ENCODE measurements at places on chromosomes 4 and X.

- DNase-seq, result peak; percentile 23
Measured at GRCh38 chrX:37825215-37825842, 22.0 kb downstream of the DYNLT3 start.

GRCh38 chr4:82787342-82787741 lies 11.3 kb downstream of the SCD5 start:
- no peak for DNase-seq

DNA sequence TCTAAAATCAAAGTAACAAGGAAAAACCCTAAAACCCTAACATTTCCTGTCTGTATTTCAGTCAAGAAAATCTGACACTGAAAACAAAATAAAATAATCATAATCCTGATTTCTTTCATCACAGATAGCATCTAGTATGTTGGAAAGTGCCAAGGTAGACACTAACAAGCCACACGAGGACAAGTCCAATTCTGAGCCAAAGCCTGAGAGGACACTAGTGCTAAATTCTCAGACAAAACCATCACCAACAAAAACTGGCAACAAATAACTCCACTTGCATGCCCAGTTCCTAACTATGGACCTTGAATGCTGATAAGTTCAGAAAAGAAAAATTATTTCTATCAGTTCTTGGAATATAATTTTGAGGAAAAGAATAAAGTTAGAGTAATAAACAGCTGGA lies 113.7 kb downstream of the MANBA start:
- DNase-seq, result no peak

DNA sequence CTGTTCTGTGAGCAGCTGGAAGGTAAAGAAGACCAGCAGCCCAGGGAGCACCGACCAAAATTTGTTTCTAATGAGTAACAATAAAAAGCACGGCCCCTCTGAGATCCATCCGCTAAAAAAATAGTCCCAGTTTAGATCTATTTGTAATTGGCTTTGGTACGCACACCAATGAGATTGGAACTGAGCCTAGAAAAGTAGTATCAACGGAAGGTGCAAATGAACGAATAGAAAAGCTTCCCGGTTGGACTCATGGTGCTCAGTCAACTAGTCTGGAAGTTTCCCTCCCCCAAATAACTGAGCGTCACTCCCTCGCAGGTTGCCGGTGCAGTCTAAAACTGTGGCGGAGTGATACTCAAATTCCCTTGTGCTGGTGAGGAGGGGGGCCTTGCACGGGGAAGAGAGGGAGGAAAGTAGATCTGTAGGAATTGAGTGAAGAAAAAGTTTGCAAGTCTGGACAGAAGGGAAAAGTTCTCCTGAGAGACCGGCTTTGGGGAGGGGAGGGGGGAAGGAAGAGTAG lies at the start of gene COL4A5:
Gene COL4A5 (plus strand): TSS at position 413 of the 517 bp plus-strand sequence. CDS start 288 bp downstream, outside the sequence.
- DNase-seq, result peak; percentile 0

DNA sequence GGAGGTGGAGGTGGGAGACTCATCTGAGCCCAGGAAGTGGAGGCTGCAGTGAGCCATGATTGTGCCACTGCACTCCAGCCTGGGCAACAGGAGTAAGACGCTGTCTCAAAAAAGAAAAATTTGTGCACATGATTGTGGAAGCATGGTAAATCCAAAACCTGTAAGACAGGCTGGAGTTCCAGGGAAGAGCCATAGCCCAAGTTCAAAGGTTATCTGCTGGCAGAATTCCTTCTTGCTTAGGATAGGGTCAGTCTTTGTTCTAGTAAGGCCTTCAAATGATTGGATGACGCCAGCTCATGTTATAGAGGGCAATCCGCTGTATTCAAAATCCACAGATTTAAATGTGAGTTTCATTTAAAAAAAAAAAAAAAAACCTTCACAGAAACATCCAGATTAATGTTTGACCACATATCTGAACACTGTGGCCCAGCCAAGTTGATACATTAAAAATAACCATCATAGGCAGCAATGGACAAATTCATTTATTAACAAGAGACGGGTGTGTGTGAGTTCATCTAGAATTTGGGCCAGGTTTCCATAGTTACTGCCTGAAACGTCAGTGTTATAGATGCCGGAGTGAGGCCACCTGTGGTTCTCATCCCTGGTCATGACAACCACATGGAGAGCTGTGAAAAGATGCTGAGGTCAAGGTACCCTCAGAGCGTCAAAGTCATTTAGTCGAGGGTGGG lies 35.2 kb upstream of the SLC2A9 start:
- DNase-seq, result no peak

GRCh38 chr4:10253765-10254164 lies 137.2 kb upstream of the WDR1 start:
- no peak for DNase-seq

DNA sequence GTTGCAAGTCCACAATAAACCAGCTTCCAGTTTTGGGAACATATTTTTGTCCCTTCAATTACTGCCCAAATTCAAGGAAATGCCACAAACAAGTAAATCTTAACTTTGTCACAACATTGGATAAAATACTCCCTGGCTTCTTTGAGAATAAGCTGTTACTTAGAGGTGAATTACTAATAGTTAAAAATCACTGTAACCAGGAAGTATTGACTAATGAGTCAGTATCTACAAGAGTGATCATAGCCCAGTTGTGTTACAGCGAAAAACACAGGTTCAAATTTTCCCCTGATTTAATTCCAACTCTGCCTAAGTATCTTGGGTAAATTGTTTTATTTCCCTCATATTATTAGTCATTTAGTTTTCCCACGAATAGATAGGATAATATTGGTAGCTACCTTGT lies 291.2 kb upstream of the PPARGC1A start:
- no peak for DNase-seq

- no peak for DNase-seq
Measured at GRCh38 chr4:76950956-76951671, 1.6 kb downstream of the SEPTIN11 start.

- no peak for DNase-seq
Measured at GRCh38 chr4:103405415-103405814, 207.3 kb upstream of the CENPE start.

GRCh38 chr4:153227469-153228075 lies 23.3 kb downstream of the TRIM2 start:
- no peak for DNase-seq

GRCh38 chrX:41457613-41458192 lies 10.6 kb downstream of the NYX start:
- no peak for DNase-seq

DNA sequence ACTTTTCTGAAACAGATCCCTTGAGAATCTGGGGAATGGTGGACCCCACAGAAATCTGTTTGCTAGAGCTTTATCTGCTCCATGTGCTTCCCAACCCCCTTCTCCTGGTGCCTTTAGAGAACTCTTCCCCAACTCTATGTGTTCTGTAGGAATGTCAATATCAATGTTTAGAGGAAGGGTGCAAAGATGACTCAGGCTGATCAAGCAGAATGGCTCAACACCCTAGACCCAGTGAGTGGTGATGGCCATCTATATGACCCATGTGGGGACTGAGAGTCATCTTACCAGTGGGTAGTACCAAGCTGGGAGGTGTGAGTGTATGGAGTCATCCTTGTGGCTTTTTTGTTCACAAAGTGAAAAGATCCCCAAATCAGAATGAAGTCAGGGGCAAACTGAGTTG lies 143.5 kb downstream of the RAB28 start:
- DNase-seq, result no peak

- no peak for DNase-seq
Measured at GRCh38 chr4:68167706-68168105, 38.0 kb upstream of the TMPRSS11F start.

GRCh38 chr4:109302361-109303139 lies at the start of gene COL25A1:
COL25A1 (minus strand) TSS chr4:109302658.
- peak; percentile 28 for DNase-seq

DNA sequence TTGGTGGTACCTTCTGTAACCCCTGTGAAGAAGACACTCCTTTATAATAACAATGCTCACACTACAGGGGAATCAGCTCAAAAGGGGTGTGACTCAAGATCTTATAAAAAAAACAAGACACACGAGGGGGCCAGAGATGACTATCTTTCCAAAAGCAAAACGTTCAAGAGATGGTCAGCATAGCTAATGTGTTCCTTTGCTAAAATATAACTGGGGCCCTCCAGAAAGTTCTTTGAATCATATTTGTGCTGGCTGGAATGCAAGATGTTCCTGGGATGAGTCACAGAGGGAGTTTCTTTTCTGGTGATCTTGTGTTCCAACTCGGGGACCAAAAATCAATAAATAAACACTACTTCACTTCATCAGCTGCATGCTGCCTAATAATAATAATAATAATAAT lies 46.5 kb downstream of the RAI2 start:
- DNase-seq, result no peak

DNA sequence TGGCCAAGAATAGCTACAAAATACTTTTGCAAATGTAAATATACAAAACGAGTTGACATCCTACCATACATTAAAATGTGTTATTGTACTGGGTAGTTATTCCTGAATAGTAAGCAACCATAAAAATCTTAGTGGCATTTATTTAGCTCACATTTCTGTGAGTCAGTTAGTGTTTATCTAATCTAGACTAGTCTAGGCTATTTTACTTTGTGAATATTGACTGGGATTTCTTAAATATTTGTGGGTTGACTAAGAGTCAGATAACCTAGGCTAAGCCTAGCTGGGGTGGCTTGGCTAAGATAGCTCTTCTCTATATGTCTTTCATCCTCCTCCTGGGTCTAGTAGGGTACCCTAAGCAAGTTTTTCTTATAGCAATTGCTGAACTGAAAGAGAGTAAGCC lies 543.8 kb upstream of the DIAPH2 start:
- no peak for DNase-seq

- DNase-seq, result no peak
Measured at GRCh38 chrX:103309860-103310554, 783 bp downstream of the BEX2 start.

GRCh38 chr4:100366213-100366612 lies 151.6 kb downstream of the EMCN start:
- no peak for DNase-seq

GRCh38 chr4:77820649-77821561 lies 1.7 kb upstream of the CNOT6L start:
- no peak for DNase-seq

- DNase-seq, result no peak
Measured at GRCh38 chr4:72430050-72430449, 139.0 kb downstream of the ADAMTS3 start.

DNA sequence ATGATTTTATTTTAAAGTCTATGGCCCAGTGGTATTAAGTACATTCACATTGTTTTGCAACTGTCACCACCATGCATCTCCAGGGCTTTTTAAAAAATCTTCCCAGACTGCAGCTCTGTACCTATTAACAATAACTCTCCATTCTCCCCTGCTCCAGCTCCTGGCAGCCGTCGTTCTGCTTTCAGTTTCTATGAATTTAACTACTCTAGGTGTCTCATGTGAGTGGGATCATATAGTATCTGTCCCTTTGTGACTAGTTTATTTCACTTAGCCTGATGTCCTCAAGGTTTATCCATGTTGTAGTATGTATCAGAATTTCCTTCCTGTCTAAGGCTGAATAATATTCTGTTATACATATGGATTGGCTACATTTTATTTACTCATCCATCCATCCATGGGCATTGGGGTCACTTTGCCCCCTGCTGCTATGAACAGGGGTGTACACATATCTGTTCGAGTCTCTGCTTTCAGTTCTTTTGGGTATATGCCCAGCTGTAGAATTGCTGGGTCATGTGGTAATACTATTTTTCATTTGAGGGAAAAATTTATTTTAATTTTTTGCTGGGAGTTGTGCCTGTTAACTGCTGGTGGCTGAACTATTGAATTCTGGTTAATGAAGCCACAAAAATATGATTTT lies 131.3 kb downstream of the ARHGAP10 start:
- DNase-seq, result no peak

- DNase-seq, result no peak
Measured at GRCh38 chrX:48489892-48490291, 13.9 kb downstream of the FTSJ1 start.

- DNase-seq, result no peak
Measured at GRCh38 chrX:497186-498014, 110.7 kb upstream of the PPP2R3B start.

DNA sequence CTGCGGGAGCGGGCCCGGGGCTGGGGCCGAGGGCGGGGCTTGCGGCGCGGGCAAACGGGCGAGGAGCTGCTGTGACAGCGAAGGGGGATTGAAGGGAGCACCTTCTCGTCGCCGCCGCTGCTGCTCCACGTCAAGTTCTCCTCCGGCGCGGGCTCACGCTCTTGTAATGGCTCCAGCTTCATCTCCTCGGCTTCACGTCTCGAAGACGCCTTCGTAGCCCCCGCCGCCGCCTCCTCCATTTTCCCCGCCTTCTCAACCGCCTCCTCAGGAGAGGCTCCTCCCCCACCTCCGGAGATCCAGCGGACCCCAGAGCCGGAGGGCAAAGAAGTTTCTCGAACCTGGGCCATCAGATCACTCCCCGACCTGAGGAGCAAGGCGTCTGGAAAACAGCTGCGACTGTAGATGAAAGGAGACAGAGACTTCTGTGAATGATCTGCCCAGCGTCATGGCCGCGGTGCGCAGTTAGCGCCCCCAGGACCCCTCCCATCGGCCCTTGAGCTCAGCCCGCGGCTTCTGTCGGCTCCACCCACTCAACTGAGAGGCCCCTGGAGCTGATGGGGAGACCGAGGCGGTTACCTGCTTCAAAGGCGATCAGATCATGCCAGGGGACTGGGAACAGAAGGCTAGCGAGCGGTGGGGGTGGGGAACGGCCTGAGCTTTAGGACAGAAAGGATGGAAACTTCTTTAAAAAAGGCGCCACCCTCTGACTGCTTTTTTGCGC lies 895 bp downstream of the USP51 start:
- peak; percentile 36 for DNase-seq

DNA sequence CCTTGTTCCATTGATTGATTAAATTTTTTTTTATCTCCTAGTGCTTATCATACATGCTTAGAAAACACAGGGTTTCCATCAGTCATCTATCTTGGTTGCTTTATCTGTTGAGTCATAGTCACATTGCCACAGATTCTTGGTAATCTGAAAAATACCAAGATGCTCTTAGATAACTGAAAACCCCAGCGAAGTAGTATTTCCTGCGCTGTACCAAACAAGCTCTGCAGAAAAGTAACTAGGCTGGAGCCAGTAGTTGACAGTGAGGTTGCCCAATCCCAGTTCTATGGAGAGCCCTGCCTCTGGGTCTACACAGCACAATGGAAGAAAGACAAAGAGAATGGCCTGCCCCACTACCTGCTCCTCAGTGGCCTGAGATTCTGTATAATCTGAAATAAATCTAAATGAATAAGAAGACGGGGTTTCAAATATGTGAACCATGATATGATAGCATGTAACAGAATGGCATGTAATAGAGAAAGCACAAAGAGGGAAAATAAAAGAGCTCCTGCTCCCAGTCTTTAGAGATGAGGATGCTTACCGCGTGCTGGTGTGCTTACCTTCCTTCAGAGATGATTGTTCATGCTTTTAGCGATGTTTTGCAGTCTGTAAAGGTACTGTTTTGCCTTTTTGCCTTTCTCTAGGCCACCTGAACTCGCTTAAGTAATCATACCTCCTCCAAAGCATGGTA lies 55.3 kb upstream of the RAPGEF2 start:
- DNase-seq, result no peak

DNA sequence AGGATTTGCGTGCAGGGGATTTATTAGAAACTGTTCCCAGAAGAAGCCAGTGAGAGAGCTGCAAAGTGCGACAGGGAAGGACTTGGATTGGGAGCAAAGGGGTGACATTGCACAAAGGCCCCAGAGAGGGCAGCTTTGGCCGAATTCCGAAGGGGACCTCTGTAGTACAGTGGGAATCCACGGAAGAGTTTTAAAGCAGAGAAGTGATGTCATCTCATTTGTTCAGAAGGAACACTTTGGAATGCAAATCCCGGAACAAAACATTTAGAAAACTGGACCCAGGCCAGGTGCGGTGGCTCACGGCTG lies 71.7 kb downstream of the FAM184B start:
- DNase-seq, result no peak

- no peak for DNase-seq
Measured at GRCh38 chrX:45847961-45848360, 647.3 kb upstream of the DIPK2B start.

- no peak for DNase-seq
Measured at GRCh38 chr4:24226023-24226422, 336.2 kb upstream of the PPARGC1A start.

GRCh38 chr4:185886832-185887524 lies 75.0 kb upstream of the SORBS2 start:
- no peak for DNase-seq
